ENCODE measurements at places on chromosomes 5 and 9.

GRCh38 chr5:146620669-146621051 is 104.7 kb upstream of the GPR151 start:
- no peak for DNase-seq
- H3K27me3 ChIP-seq: no peaks in the 10 kb centered on the region
- no peaks in the 10 kb centered on the region for H3K4me1 ChIP-seq
- H3K36me3 ChIP-seq: no peaks in the 10 kb centered on the region
- no peak overlapping the region for H3K4me3 ChIP-seq

- no peaks in the 10 kb centered on the region for H3K36me3 ChIP-seq
- H3K27ac ChIP-seq: no peak overlapping the region
Measured at GRCh38 chr9:1298046-1298445, 247.9 kb downstream of the DMRT2 start.

DNA sequence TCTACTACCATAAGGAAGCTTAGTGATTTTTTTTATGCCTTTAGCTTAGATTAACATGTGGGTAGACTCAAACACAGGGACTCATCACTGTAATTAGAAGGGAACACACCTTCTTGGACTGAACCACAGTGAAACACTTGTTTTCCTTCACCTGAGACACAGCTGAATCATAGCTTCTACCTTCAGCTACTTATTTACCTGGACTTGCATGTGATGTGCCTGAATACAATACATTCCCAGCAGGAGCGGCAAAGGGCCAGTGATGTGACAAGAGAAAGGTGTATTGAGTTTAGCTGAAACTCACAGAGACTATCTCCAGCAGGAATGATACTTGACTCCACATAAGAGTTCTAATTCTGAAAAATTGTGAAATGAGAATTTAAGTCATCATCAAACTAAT is 37.8 kb downstream of the GRAMD2B start:
- H3K36me3 ChIP-seq: no peaks in the 10 kb centered on the region
- no peak for DNase-seq
- peaks cover 3% of the 10 kb centered on the region for H3K4me1 ChIP-seq
- H3K27ac ChIP-seq: no peak overlapping the region
- no peak overlapping the region for H3K4me3 ChIP-seq

DNA sequence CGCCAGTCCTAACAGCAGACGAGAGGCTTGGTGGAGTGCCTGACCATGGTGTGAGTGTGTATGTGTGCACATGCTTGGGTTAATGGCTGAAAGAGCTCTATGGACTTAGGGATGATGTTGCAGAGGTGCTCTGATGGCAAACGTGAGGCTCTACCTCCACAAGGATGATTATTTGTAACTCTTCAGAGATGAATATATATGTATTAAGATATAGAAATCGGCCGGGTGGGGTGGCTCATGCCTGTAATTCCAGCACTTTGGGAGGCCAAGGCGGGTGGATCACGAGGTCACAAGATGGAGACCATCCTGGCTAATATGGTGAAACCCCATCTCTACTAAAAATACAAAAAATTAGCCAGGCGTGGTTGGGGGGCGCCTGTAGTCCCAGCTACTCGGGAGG is 253.4 kb upstream of the CDH18 start:
- no peak overlapping the region for H3K4me3 ChIP-seq
- H3K27ac ChIP-seq: no peak overlapping the region
- no peaks in the 10 kb centered on the region for H3K27me3 ChIP-seq
- no peak for DNase-seq
- no peaks in the 10 kb centered on the region for H3K36me3 ChIP-seq

DNA sequence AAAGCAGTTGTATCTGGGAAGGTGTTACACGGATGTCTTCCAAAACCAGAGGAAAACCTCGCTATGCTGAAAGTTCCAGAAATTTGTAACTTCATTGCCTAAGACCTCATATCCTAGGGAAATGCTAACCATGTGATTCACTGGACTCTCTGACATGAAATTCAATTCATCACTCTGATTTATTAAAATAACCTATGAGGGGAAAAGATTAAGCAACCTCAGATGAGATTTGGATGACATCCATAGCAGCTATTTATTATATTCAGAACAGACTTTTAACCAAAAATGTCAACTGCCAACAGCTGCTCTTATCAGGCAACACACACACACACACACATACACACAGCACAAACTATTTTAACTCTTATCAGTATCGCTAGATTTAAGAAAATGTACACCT is 1006.4 kb upstream of the CTNND2 start:
- H3K4me3 ChIP-seq: no peak overlapping the region
- H3K27ac ChIP-seq: no peak overlapping the region
- H3K4me1 ChIP-seq: no peaks in the 10 kb centered on the region
- DNase-seq: no peak
- no peaks in the 10 kb centered on the region for H3K36me3 ChIP-seq

- no peaks in the 10 kb centered on the region for H3K27me3 ChIP-seq
- H3K36me3 ChIP-seq: no peaks in the 10 kb centered on the region
- H3K27ac ChIP-seq: no peak overlapping the region
- peak; percentile 36 for DNase-seq
Measured at GRCh38 chr5:43192558-43193180, 644 bp downstream of the NIM1K start.

GRCh38 chr5:23466401-23466912 is 41.0 kb upstream of the PRDM9 start:
- H3K4me1 ChIP-seq: no peaks in the 10 kb centered on the region
- no peak overlapping the region for H3K4me3 ChIP-seq
- DNase-seq: no peak
- no peak overlapping the region for H3K27ac ChIP-seq

DNA sequence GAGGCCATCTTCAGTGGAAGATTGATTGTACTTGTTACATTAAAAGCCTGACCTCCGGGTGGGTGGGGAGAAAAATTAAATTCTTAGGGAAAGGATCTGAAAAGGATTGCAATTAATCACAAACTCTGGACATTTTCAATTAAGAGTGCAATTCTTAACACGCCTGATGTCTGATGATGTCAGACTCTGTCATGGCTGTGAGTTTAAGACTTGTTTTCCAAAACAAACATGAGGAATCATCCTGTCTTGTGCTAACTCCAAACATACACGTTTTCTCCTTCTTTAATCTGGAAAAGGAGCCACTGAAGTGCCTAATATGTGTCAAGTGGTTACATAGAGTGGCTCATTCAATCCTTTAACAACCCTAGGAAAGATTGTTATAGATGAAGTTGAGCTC is 60.4 kb upstream of the SMIM23 start:
- H3K4me3 ChIP-seq: no peak overlapping the region
- H3K4me1 ChIP-seq: no peaks in the 10 kb centered on the region
- H3K27me3 ChIP-seq: no peaks in the 10 kb centered on the region
- DNase-seq: no peak

DNA sequence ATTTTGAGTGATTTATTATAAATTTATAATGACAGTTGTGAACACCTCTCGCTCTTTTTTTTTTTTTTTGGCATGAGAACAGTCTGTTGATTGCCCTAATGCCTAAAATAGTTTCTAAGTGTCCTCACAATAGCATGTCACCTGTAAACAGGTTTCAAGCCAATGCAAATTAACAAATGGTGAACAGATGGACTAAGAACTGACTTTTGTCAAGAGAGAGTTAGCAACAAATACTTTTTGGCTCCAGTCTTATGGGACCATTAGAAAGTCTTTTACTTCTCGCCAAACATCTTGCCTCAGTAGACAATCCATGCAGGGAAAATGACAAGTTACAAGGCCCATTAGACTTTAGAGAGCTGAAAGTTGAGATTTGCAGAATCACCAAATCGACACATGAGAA is 67.8 kb downstream of the MED27 start:
- H3K27ac ChIP-seq: no peak overlapping the region
- no peaks in the 10 kb centered on the region for H3K27me3 ChIP-seq
- no peaks in the 10 kb centered on the region for H3K4me1 ChIP-seq
- no peaks in the 10 kb centered on the region for H3K36me3 ChIP-seq

DNA sequence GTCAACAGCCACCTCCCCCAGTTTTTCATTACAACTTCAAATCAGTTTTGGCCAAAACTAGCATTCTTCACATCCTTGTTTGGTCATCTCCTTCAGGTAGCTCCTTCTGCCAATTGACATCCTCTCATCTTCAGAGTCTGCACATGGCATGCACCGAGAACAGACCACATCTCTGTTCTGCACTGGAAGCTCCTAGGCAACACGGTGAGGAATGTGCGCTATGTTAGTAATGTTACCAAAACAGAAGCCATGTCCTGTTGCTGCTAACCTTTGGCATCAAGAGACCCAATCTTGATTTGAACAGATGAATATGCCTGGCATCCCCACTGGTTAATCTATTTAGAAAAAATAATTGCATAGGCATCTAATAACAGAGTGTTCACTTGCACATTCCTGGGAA is 5.1 kb upstream of the HK3 start:
- no peaks in the 10 kb centered on the region for H3K27me3 ChIP-seq
- no peak overlapping the region for H3K4me3 ChIP-seq
- peaks cover 34% of the 10 kb centered on the region for H3K36me3 ChIP-seq
- H3K4me1 ChIP-seq: no peaks in the 10 kb centered on the region
- no peak for DNase-seq

GRCh38 chr9:33068991-33069390 is 7.5 kb downstream of the SMU1 start:
- H3K36me3 ChIP-seq: peaks cover 21% of the 10 kb centered on the region
- peaks cover 5% of the 10 kb centered on the region for H3K4me1 ChIP-seq
- DNase-seq: no peak
- H3K27ac ChIP-seq: no peak overlapping the region
- no peak overlapping the region for H3K4me3 ChIP-seq
